ENCODE measurements at places on chromosomes 4 and X.

- H3K27ac ChIP-seq, result no peak overlapping the region
- H3K36me3 ChIP-seq, result no peaks in the 10 kb centered on the region
- H3K4me1 ChIP-seq, result no peaks in the 10 kb centered on the region
- no peaks in the 10 kb centered on the region for H3K27me3 ChIP-seq
Measured at GRCh38 chrX:82081027-82081426, 879.1 kb downstream of the SH3BGRL start.

DNA sequence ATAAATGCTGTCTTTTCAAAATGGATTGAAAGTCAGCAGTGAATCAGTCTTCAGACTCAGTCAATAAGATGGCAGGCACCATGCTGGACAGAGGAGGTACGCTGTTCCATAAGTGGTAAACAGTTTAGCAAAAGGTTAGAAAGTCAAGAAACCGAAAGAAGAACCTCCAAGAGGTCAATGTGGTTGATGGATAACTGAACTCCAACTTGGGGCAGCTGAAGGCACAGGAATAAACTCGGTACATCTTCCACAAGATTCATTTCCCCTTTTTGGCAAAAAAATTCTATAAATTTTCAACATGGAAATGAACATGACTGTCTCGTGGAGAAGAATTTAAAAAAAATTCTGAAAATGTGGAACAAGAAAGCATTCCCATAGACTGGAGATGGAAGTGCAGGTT is 18.4 kb upstream of the SEL1L3 start:
- no peaks in the 10 kb centered on the region for H3K36me3 ChIP-seq
- H3K27ac ChIP-seq, result no peak overlapping the region
- no peaks in the 10 kb centered on the region for H3K27me3 ChIP-seq

DNA sequence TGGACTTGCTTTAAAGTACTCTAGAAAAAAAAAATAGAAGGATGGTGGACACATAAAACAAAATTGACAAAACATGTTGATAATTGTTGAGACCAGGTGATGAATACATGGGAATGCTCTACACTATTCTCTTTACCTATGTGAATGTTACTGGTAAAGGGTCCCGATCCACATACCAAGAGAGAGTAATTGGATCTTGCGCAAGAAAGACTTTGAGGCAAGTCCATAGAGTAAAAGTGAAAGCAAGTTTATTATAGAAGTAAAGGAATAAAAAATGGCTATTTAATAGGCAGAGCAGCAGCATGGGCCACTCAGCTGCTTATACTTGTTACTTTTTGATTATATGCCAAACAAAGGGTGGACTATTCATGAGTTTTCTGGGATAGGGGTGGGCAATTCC is 34.0 kb upstream of the PRR32 start:
- no peak for DNase-seq
- H3K4me1 ChIP-seq, result no peaks in the 10 kb centered on the region
- H3K36me3 ChIP-seq, result no peaks in the 10 kb centered on the region
- H3K4me3 ChIP-seq, result no peak overlapping the region
- H3K27me3 ChIP-seq, result no peaks in the 10 kb centered on the region

DNA sequence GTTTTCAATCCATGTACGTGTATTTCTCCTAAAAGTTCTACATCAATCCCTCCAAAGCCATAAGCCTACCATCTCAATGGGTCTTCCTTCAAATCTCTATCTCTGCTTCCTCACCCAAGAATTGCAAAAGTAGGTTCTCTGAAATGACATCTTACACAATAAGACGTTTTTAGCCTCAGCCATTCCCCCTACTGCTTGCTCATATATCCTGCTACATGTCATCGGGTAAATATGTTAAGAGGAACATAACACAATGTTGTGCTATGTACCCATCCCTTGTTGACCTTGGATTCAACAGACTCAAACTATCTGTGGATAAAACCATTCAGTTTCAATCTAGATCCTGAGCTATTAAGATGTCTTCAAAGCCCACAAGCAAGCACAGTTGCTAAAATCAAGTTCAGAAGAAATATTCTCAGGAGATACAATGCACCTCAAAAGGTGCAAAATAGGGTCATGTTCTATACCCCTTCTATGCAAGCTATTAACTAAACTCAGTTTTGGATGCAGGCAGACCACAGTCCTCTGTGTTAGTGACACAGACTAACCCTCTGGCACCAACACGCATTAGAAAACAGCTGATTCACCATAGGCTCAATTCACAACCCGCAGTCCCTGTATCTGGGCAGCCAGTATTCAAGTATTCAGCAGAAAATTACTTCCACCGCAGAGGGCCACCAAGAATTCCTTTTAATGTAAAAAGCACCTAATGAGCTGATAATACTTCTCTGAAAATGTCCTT is 56.8 kb downstream of the CD99L2 start:
- no peak overlapping the region for H3K27ac ChIP-seq
- H3K36me3 ChIP-seq, result no peaks in the 10 kb centered on the region

- H3K4me1 ChIP-seq, result no peaks in the 10 kb centered on the region
- no peaks in the 10 kb centered on the region for H3K27me3 ChIP-seq
- H3K36me3 ChIP-seq, result no peaks in the 10 kb centered on the region
- no peak for DNase-seq
Measured at GRCh38 chr4:127747883-127748282, 17.7 kb downstream of the SLC25A31 start.

- H3K27ac ChIP-seq, result no peak overlapping the region
- no peak overlapping the region for H3K4me3 ChIP-seq
- no peak for DNase-seq
- no peaks in the 10 kb centered on the region for H3K27me3 ChIP-seq
- no peaks in the 10 kb centered on the region for H3K36me3 ChIP-seq
- no peaks in the 10 kb centered on the region for H3K4me1 ChIP-seq
Measured at GRCh38 chrX:42748067-42748850, 29.7 kb downstream of the PPP1R2C start.

GRCh38 chr4:112183252-112183651 is 38.0 kb downstream of the FAM241A start:
- no peaks in the 10 kb centered on the region for H3K4me1 ChIP-seq
- H3K36me3 ChIP-seq, result no peaks in the 10 kb centered on the region
- H3K27ac ChIP-seq, result no peak overlapping the region
- H3K4me3 ChIP-seq, result no peak overlapping the region

GRCh38 chr4:137647375-137647774 is 115.1 kb upstream of the PCDH18 start:
- H3K4me3 ChIP-seq, result no peak overlapping the region
- no peak for DNase-seq
- H3K36me3 ChIP-seq, result no peaks in the 10 kb centered on the region
- H3K4me1 ChIP-seq, result no peaks in the 10 kb centered on the region
- H3K27ac ChIP-seq, result no peak overlapping the region

DNA sequence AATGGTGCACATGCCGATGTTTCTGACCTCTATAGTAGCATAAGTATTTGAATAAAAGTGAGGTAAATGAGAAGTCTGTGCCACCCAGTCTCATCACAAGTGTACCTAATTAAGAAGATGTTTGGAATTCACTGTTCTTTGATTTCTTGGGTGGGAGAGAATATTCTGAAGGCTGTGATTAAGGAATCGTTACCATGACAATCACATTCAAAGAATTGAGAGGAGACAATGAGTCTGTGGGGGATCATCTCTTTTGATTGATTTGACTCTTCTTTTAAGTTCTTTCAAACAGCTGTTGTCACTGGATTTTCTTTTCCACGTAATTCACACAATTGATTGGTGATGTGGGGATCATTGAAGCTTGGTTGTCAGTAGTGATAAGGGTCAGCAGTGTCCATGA is 18.1 kb downstream of the FHL1 start:
- peaks cover 1% of the 10 kb centered on the region for H3K4me1 ChIP-seq
- no peak overlapping the region for H3K4me3 ChIP-seq
- no peak for DNase-seq
- H3K27me3 ChIP-seq, result no peaks in the 10 kb centered on the region

GRCh38 chrX:23525531-23525930 is 141.8 kb upstream of the PRDX4 start:
- H3K4me3 ChIP-seq, result no peak overlapping the region
- H3K36me3 ChIP-seq, result no peaks in the 10 kb centered on the region
- DNase-seq, result no peak
- no peak overlapping the region for H3K27ac ChIP-seq
- H3K27me3 ChIP-seq, result no peaks in the 10 kb centered on the region

- no peak overlapping the region for H3K27ac ChIP-seq
- no peaks in the 10 kb centered on the region for H3K36me3 ChIP-seq
- DNase-seq, result no peak
- peak overlapping the region; percentile 58 for H3K4me3 ChIP-seq
- H3K4me1 ChIP-seq, result no peaks in the 10 kb centered on the region
Measured at GRCh38 chrX:119399772-119400101, 601 bp downstream of the SLC25A43 start.

DNA sequence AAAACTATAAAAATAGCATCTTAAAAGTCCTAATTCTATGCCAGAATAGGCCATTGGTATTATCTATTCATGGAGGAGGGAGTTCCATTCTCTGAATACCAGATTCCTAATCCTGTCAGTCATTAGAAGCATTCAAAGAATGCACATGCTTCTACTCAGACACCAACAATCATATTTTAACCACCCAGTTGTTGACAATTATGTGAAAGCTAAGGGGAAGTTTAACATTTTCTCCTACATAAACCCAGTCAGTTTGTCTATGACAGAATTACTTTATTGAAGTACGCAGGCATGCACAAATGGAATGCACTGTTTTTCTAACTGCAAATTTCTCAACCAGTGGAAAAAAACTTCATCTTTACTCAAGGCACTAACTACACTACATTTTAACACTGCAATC is 69.6 kb upstream of the MTNR1A start:
- H3K4me1 ChIP-seq, result no peaks in the 10 kb centered on the region
- no peaks in the 10 kb centered on the region for H3K27me3 ChIP-seq
- H3K27ac ChIP-seq, result no peak overlapping the region
- DNase-seq, result no peak

DNA sequence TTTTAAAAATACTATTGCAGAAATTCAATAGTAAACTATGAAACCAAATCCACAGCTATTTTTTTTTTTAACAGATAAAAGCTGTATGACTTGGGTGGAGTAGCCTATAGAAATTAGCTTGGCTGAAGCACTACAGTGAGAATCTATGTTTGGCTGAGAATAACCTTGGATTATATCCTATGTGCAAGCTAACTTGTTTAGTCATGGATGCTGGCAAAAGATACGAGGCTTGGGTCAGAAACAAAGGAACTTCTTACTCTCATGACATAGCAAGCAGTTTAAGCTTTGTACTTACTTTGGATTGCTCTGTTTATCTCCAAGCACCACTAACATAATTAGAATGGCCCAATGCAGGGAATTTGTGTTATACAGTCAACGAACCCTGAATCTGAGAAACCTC is 119.2 kb upstream of the GRID2 start:
- H3K4me3 ChIP-seq, result no peak overlapping the region
- DNase-seq, result no peak
- no peak overlapping the region for H3K27ac ChIP-seq
- no peaks in the 10 kb centered on the region for H3K4me1 ChIP-seq

DNA sequence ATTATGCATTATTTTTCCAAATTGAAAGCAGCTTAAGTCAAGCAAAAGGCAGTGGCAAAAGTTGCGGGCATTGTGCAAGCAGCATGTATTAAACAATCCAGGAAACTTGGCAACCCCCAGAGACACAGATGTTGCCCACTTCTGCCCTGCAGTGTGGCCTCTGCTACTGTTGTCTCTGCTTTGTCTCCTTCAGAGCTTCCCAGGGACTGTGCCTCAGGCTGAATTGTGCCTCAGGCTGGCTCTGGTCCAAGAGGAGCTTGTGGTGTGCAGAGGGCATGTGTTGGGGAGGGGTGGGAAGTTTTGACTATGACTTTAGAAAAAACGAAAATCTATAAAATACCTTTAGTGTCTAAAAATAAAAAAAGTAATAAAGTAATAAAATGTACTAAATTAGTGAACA is 201.4 kb downstream of the CCSER1 start:
- no peaks in the 10 kb centered on the region for H3K4me1 ChIP-seq
- no peaks in the 10 kb centered on the region for H3K27me3 ChIP-seq
- H3K36me3 ChIP-seq, result no peaks in the 10 kb centered on the region

GRCh38 chrX:11789809-11790208 is 31.8 kb downstream of the MSL3 start:
- H3K36me3 ChIP-seq, result no peaks in the 10 kb centered on the region
- no peak for DNase-seq
- H3K27ac ChIP-seq, result no peak overlapping the region
- no peaks in the 10 kb centered on the region for H3K4me1 ChIP-seq
- no peaks in the 10 kb centered on the region for H3K27me3 ChIP-seq
- H3K4me3 ChIP-seq, result no peak overlapping the region

DNA sequence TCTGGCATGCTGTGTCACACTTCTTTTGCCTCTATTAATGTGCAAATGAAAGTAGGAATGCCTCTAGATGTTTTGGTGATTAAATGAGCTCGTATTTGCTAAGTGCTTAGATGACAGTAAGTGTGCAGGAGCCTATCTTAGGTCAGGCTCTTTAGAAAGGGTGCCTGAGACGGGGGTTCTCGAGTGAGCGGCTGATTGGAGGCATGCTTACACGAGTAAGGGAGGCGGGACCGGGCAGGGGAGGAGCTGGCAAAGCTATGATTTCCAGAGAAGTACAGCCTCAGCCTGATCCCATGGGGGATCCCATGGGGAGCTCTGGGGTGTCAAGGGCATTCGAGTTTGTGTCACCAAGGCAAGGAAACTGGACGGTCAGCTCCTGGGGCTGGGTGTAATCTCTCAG is 44.8 kb downstream of the CLDN34 start:
- H3K4me3 ChIP-seq, result no peak overlapping the region
- H3K27me3 ChIP-seq, result no peaks in the 10 kb centered on the region
- 0 out of 2 replicates have a peak, but pooled peaks cover 2% of the 10 kb centered on the region for H3K4me1 ChIP-seq
- no peak for DNase-seq

DNA sequence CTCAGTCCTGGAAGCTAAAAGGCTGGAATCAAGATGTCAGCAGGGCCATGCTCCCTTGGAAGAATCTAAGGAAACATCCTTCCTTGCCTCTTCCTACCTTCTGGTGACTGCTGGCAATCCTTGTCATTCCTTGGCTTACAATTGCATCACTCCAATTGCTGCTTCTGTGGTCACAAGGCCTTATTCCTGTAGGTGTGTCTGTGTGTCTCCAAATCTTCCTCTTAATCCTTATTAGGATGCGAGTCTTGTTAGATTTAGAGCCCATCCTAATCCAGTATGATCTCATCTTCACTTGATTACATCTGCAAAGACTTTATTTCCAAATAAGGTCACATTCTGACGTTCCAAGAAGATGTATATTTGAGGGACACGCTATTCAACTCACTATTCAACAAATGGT is 52.2 kb downstream of the SMIM20 start:
- no peaks in the 10 kb centered on the region for H3K27me3 ChIP-seq
- H3K4me1 ChIP-seq, result no peaks in the 10 kb centered on the region
- no peak overlapping the region for H3K4me3 ChIP-seq
- H3K27ac ChIP-seq, result no peak overlapping the region
- H3K36me3 ChIP-seq, result no peaks in the 10 kb centered on the region

- H3K27ac ChIP-seq, result no peak overlapping the region
- no peaks in the 10 kb centered on the region for H3K4me1 ChIP-seq
- no peak for DNase-seq
- no peak overlapping the region for H3K4me3 ChIP-seq
- H3K27me3 ChIP-seq, result 0 out of 2 replicates have a peak, but pooled peaks cover 1% of the 10 kb centered on the region
- H3K36me3 ChIP-seq, result peaks cover 5% of the 10 kb centered on the region
Measured at GRCh38 chr4:164894702-164895101, 17.7 kb downstream of the APELA start.
